ENCODE measurements at places on chromosomes 2 and 18.
A peak's percentile ranks its signal among the peaks of the same experiment; 100 is the strongest.

GRCh38 chr2:220528180-220528675 lies 900.8 kb downstream of the SLC4A3 start:
- no peak for DNase-seq

GRCh38 chr2:162320864-162321517 lies 2.5 kb upstream of the IFIH1 start:
- no peak for DNase-seq

GRCh38 chr2:164126960-164127660 lies 391.3 kb upstream of the FIGN start:
- no peak for DNase-seq

DNA sequence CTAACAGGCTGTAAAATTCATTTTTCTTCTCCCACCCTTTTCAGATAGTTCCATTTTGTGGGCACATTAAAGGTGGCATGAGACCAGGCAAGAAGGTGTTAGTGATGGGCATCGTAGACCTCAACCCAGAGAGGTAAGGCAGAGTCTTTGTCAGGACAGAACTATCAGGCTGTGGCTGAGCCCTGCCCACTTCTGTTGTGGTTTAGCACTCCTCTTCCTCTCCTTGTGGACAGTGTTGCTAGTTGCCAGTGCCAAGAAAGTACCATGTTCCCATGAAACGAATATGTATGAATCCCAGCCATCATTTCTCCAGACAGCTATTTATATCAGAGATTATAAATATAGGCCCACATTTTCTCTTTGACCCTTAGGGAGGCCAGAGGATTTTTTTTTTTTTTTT lies 1.6 kb downstream of the LGALSL start:
- DNase-seq = no peak

DNA sequence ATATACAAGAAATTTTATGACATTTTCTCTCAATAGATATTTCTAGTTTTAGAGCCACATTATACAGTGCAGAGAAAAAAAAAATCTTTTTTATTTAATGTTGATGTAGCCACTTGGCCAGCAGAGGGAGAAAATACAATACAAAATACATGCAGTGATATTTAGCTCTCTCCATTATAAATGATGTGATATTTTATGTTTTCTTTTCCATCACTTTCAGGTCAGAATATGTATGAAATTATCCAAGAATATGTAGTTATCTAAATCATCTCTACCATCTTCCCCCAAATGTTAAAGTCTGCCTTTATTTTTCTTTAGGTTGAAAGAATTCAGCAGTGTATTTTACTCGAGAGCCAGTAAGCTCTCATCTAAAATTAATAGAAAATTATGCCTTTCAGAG lies 533.6 kb upstream of the FSHR start:
- no peak for DNase-seq

GRCh38 chr2:47771211-47771610 lies 11.7 kb upstream of the MSH6 start:
- DNase-seq = peak; percentile 23

- DNase-seq = no peak
Measured at GRCh38 chr2:86470890-86471289, 29.7 kb downstream of the KDM3A start.

- no peak for DNase-seq
Measured at GRCh38 chr2:26687328-26687727, 5.2 kb upstream of the KCNK3 start.

Data from MV-4-11 (cell line).